ENCODE measurements at places on chromosomes 5 and 9.

GRCh38 chr9:5620494-5620893, 8.4 kb upstream of the RIC1 start:
- no peak for DNase-seq

GRCh38 chr5:81749192-81749560, 1.7 kb downstream of the SSBP2 start:
- no peak for DNase-seq

- peak; percentile 59 for DNase-seq
These were observed 13.6 kb downstream of the OTULINL start for GRCh38 chr5:14595189-14595588.

DNA sequence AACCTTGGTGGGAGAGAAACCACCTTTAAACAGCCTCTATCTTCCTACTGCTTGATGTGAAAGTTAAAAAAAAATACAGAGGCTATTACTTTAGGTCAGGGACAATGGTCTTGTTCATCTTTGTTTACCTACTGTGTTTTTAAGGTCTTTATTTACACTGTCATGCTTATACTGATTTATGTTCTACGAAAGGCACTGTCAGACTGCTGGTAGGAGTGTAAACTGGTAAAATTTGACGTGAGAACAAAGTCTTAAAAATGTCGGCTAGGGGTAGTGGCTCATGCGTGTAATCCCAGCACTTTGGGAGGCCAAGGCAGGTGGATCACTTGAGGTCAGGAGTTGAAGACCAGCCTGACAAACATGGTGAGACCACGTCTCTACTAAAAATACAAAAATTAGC, 42.1 kb upstream of the ELOVL7 start:
- no peak for DNase-seq

- DNase-seq: no peak
These were observed 4.0 kb downstream of the CIZ1 start for GRCh38 chr9:128187361-128187760.

GRCh38 chr5:98468188-98468869, 305.1 kb upstream of the RGMB start:
- no peak for DNase-seq

DNA sequence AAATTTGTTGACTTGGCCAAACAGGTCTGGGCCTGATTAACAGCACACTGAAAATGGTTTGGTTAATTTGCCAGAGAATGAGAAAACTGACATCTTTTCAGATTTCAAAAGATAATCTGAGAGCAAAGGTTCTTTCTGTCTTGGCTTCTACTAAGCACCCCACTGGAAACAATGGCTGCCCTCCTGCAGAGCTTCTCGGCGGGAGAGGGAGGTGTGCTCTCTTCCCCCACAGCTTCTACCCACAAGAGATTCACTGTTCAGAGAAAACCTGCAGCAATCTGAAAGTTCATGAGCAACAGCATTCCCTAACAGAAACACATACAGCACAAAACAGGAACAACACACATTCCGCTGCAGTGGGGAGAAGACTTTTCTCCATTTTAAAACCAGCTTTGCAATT, 3.0 kb downstream of the DNAH5 start:
- DNase-seq: no peak

GRCh38 chr9:87004016-87004415, 56.7 kb upstream of the GAS1 start:
- no peak for DNase-seq

DNA sequence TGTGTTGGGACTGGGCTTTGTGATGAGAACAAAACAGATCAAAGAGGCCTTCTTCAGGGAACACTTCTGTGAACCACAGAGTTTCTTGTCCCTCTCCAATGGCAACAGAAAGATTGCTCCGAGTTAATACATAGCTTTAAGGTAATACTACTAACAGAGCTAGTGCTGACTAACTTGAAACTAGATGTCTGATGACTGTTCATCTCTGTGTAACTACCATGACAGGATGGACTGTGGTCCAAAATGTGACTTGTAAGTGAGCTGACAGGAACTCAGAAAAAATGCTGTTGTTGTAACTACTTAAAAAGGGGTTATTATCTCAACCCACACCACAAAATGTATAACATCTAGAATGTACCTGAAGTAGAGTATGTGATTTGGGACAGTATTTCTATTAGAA, 630.2 kb upstream of the DMAC1 start:
- DNase-seq: no peak

DNA sequence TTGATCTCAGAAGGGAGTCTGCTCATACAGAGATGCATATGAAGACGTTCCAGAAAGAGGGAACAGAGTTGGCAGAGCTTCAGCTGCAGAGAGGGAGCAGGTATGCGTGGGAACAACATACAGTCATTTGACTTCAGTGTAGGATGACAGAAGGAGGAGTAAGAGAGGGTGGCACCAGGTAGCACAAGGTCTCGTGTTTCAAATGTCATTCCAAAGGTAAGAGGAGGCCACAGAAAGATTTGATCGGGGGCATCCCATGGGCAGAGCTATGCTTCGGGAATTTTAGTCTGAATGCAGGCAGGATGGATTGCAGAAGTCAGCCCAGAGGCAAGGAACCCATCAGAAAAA, 367.1 kb downstream of the CDK5RAP2 start:
- no peak for DNase-seq

DNA sequence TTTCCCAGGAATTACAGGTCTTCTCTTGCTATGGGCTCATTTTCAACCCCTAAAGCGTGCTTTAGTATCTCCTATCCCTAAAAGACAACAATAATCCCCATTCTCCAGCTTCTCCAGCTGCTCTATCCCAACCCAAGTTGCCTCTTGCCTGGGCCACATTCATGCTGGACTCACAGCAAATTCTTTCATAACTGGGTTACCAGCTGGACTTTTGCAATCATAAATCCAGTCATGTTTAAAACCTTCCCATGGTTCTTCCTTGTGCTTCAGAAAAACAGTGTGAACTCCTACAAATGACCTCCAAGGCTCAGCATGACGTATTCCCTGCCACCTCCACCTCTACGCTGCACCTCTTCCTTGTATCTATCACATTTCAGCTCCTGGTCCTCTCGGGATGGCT, 346.9 kb downstream of the GADD45G start:
- DNase-seq: no peak

DNA sequence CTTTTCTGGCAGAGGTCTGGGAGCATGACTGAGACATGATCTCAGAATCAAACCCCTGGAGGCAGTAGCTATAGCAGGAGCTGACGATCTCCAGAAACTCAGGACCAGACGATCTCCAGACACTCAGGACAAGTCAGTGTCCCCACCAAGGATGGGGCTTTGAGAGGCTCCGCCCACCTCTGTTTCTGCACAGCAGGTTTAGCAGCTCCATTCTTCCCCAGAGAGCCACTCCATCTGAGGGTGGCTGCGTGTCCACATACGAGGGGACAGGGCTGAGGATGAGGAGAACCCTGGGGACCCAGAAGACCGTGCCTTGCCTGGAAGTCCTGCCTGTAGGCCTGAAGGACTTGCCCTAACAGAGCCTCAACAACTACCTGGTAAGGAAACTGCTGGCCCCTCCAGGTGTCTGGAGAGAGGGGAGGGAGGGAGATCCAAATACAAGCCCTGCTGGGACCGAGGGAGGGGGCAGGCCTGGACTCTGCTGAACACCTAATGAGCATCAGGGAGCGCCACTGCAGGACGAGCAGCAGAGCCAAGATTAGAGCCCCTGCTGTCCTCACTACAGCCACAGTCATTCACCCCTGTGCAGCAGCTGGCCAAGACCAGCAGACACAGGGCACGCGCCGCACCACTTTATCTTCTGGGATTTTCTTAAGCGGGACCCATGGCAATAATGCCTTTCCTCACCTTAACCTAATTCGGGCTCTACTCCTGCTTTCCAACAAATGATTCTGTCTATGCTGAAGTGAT, at the start of gene GABRP:
GABRP (plus strand) TSS at position 228 of the 750 bp plus-strand sequence. CDS start 4,891 bp downstream, outside the sequence.
- DNase-seq: no peak

DNA sequence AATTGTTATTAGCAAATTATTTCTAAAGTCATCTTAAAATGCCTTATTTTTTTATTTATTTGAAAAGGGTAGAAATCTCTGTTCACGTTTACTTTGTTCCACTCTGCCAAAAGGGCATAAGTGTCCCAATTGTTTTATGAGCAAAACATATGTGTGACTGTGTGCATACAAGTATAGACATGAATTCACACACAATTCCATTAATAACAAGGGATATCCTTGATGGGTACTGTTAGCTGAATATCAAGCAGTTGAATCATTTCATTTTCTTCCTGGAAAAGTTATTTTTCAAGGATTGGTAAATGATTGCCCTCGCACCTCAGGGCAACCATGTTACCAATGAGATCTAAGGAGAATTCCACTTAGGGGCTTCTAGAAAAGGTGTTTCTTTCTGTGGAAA, 92.1 kb upstream of the TAF11L2 start:
- DNase-seq: no peak

DNA sequence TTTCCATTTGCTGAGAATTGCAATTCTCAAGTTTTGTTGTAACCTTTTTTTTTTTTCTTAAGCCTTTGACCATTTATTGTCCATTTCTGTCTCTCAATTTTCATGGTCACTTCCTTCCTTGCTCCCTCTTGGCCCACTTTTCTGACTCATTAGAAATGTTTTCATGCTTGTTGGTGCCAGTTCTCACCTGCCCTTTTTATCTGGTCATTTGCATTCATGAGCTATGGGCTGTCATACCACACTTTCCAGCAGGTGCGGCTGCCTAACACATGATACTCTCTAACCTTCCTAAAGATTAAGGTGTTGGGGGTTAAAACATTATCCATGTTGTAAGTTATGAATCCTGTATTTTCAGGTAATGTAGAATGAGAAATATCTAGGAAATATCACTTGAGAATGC, 150.5 kb upstream of the TLX3 start:
- no peak for DNase-seq

- DNase-seq: no peak
These were observed 119.7 kb downstream of the INSYN2B start for GRCh38 chr5:169860585-169860984.

DNA sequence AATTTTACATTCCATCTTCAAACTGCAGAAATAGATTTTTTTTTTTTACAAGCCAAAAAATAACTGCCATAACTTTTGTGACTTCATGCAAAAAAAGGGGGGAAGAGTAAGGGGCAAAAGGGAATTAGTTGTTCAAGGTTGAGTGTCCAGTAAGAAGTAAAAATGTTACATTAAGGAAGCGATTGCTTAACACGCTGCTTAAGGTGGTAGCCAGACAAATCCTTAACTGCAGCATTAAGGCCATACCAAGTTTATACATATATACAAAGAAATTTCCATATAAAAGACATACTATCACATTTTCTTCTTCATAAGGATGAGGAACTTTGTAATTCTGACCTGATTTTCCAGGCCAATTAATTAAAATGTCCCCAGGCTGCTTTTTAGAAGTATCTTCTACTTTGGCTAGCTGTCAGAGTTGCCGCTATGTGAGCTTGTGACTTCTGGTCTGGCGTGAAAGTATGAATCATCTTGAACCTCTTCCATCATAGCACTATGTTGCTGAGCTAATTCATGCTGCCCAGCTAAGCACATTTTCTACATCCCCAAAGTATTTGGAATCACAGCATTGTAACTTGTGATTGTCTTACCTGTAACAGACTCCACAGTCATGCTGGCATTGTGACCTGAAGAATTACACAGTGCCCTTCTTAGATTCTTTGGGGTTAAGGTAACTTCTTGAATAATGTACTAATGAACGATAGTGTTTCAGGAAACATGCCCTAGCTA, 40.0 kb downstream of the G3BP1 start:
- no peak for DNase-seq

DNA sequence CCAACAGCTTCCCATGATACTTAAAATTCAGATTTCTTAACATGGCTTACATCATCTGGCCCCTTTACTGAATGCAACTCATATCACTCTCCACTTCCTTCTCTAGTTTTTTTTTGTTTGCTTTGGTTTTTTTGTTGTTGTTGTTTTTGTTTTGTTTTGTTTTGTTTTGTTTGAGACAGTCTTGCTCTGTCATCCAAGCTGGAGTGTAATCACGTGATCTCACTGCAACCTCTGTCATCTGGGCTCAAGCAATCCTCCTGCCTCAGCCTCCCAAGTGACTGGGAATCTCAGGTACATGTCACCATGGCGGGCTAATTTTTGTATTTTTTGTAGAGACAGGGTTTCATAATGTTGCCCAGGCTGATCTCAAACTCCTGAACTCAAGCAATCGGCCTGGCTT, 41.4 kb downstream of the CPLANE1 start:
- DNase-seq: no peak

DNA sequence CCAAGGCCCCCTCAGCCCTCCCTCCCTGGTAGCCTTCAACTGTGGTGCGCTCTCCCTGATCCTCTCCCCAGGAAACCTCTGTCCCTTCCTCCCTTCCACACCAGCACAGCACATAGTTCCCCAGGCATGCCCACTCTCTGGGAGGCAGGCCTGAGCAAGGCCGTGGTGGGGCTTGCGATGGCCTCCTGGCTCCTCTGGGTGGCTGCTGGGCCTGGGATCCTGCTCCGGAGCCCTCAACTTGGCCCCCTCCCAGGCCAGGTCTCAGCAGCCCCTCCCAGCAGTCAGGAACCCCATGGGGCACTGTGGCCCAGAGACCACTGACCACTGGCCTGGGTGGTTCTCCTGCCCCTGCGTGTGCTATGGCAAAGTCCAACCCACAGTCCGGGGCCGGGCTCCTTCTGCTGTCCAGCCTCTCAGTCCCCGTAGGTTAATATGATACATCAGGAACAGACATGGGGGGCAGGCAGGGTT, 125.8 kb downstream of the ZNF354C start:
- no peak for DNase-seq

DNA sequence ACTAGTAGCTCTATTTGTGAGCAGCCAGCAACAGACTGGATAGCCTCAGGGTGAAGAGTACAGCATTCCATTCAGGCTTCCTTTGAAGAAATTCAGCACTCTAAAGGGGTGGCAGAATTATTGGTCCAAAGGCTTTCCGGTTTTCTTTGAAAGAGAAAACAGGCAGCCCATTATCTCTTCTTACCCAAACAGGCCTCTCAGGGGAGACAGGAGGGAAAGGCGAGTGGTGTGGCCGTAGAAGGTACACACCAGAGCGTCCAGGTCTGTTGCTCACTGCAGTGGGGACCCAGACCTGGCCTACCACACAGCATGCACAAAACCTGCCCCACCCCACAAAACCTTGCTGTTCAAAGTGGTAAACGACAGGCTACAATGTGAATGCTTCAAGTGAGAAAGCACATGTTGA, 83.3 kb downstream of the ZNF608 start:
- no peak for DNase-seq

GRCh38 chr5:144183254-144183889, 12.7 kb downstream of the KCTD16 start:
- no peak for DNase-seq

GRCh38 chr9:110290001-110290400, 33.7 kb upstream of the TXN start:
- DNase-seq: no peak

GRCh38 chr5:20223451-20223850, 235.5 kb upstream of the CDH18 start:
- DNase-seq: no peak

DNA sequence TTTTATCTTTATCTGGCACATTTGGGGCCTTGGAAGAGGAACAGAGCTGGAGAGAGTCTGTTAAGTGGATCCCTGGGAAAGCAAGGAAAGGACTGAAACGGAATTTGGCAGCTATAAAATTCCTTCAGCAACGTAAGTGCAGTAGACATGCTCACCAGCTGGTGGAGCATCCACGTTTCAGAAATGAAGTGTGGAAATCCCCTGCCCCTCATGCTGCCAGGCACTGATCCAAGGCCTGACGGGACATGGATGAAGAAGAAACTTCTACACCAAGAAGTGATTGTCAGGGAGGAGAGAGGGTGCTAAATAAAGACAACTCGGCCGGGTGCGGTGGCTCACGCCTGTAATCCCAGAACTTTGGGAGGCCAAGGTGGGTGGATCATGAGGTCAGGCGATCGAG, 209.3 kb downstream of the ROR2 start:
- no peak for DNase-seq
